ENCODE measurements at places on chromosomes 16 and 17.
A peak's percentile ranks its signal among the peaks of the same experiment; 100 is the strongest.

- peak; percentile 47 for DNase-seq
Observed at GRCh38 chr17:77963441-77963840, 4.9 kb downstream of the TNRC6C start.

DNA sequence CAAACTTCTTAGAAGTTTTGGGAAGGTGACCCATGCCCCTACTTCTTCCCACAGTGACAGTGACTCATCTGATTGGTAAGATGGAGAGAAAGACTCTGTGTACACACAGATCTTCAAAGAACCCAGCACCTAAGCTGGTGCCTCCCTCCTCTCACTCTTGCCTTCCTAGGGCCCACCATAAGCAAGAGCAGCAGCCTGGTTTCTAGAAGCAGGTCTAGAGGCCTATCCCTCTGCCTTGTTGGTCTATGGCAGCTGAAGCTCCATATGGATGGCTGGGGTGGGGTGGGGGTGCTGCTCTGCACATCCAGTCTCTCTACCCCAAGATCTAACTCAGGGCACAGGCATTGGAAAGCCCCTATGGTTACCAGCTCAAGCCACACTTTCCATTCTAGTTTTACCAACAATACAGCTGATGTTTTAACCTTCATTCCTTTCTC lies 47.5 kb downstream of the STAT3 start:
- no peak for DNase-seq

GRCh38 chr16:69236319-69236718 lies 49.4 kb downstream of the SNTB2 start:
- DNase-seq = no peak

GRCh38 chr16:28091656-28092055 lies 28.1 kb upstream of the GSG1L start:
- no peak for DNase-seq

- no peak for DNase-seq
Observed at GRCh38 chr16:747978-748746, 7.4 kb upstream of the CIAO3 start.

- no peak for DNase-seq
Observed at GRCh38 chr17:81483862-81484194, 28.8 kb downstream of the ACTG1 start.

All from NCI-H1105 treated with DMSO at 0.1 percent for 48 hours (cell line).